ENCODE measurements at places on chromosomes 2 and 18.

GRCh38 chr18:35106845-35107148, 65.6 kb downstream of the MAPRE2 start:
- DNase-seq = no peak

GRCh38 chr2:163669506-163669905, 66.3 kb downstream of the FIGN start:
- DNase-seq = no peak

- DNase-seq = no peak
Observed at GRCh38 chr2:104434318-104434792, 419.6 kb upstream of the POU3F3 start.

- no peak for DNase-seq
Observed at GRCh38 chr2:126934809-126935208, 36.1 kb downstream of the TEX51 start.

DNA sequence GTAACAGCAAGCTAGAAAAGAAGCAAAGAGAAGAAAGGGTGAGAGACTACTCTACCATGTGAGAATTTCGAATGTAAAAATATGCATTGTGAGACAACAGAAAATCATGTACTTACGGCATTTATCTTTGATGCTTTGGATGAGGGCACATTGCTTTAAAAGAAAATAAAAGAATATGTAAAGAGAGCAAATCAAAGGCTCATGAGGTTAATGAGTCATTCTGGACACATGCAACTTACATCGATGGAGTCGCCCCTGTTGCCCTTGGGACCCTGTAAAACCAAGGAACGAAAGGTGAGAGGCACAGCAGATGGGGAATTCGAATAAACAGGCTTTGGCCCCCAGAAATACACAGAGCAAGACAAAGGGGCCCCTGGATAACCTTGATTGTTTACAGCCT, 69.0 kb downstream of the COL6A3 start:
- no peak for DNase-seq

GRCh38 chr2:48131539-48132270, 225.4 kb upstream of the FBXO11 start:
- DNase-seq = no peak

DNA sequence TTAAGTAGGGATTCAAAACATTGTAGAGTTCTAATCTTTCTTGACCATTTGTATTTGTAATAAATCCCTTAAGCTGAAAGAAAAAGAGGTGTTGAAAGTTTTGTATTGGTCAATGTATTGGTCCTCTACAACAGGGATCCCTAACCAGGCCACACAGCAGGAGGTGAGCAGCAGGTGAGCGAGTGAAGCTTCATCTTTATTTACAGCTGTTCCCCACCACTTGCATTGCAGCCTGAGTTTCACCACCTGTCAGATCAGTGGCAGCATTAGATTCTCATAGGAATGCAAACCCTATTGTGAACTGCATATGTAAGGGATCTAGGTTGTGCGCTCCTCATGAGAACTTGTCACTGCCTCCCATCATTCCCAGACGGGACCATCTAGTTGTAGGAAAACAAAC, 715.7 kb upstream of the NXPH2 start:
- no peak for DNase-seq

- no peak for DNase-seq
Observed at GRCh38 chr2:24597181-24597870, 106.3 kb downstream of the NCOA1 start.

DNA sequence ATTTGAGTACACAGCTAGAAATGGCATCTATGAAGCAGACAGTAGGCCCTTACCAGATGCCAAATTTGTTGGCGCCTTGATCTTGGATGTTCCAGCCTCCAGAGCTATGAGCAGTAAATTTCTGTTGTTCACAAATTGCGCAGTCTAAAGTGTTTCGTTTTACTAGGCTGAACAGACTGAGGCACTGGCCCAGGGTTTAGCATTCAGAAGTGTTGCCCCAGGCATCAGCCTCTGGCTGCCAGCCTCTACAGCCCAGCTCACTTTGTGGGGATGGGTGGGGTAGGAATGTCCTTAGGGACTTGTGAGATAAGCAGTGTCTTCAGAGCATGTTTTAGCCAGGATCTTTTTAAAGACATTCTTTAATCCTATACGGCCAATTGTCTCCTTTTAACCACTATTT, 51.5 kb upstream of the MGAT5 start:
- no peak for DNase-seq

DNA sequence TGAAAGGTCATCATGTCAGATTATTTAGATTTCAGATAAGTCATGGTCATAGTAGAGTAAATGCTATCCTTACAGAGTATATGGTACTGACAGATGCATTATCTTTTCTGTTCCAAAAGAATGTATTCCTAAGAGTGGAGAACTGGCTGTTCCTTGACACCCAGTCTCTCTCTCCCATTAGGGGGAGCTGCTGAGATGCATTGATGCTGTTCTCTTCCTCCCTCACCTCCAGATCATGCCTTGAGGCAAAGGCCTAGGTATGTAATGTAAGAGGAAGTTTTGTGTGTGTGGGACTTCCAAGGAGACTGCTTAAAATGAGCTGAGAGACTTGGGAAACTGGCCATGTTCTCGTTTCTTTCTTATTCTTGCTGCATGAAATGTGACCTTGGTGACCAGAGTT, 979.5 kb upstream of the CELF4 start:
- no peak for DNase-seq

DNA sequence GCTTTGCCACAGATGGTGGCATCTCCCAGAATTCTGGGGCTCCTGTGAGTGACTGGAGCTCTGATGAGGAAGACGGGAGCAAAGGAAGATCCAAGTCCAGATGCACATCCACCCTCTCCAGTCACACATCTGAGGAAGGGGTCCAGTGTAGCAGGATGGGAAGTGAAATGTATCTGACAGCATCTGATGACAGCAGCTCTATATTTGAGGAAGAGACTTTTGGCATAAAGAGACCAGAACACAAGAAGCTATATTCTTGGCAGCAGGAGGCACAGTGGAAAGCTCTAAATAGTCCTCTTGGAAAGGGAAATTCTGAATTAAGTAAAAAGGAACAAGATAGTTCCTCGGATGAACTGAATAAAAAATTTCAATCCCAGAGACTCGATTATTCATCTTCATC, 23.5 kb upstream of the C1GALT1C1L start:
- no peak for DNase-seq

DNA sequence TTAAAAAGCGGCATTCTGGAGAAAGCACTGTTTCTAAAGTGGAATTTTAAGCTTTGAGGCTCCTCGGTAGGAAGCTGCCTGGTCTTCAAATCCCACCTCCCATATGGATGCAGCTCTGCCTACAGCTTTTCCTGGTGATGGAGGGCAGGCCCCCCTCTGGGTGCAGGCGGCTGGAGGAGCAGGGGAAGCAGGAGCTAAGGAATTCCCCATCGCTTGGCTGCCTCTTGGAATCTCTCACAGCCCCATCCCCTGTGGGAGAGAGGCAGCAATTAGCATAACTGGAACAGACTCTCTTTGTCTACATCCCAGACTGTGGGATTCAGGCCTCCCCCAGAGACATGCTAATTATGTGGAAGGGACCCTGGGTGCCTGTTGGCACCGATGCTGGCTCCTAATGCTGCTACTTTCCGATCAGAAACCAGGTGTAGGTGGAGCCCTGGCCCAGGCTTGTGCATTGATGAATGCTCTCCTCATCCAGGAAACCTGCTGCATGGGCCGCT, 51.3 kb downstream of the LIPG start:
- no peak for DNase-seq

- DNase-seq = no peak
Observed at GRCh38 chr2:105783151-105783738, 38.5 kb downstream of the NCK2 start.

GRCh38 chr2:67212203-67212602, 184.9 kb upstream of the ETAA1 start:
- DNase-seq = no peak

DNA sequence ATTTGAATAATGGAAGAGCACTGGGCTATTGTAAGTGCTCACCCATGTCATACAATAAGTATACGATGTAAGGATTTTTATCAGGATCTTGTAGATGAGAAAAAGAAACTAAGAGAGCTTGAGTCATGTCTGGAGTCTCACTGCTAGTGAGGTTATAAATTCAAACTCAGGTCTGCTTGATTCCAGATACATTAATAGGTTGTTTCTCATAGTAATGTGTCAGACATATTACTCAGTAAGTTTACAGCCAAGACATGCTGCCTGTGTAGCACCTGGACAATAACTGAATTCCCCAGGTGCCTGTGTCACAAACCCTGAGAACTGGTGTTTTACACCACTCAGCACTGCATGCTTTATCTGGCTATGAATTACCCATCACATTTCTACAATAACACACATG, 216.9 kb upstream of the LRP1B start:
- no peak for DNase-seq

GRCh38 chr2:137208431-137208891, 443.1 kb downstream of the THSD7B start:
- no peak for DNase-seq

Data from T-helper 9 cell (primary cell).